Fibroblast of lung (primary cell): ENCODE measurements at places on chromosomes 7 and 10. TPM values are rescaled to one million over a fixed set of nuclear protein-coding genes. Genes with fewer than 3 reads are reported as not detected.

GRCh38 chr10:30210296-30210695 is 138.8 kb downstream of the MTPAP start:
- no peaks in the 10 kb centered on the region for H3K36me3 ChIP-seq
- no peak overlapping the region for H3K27ac ChIP-seq
- no peak for DNase-seq
- H3K4me1 ChIP-seq: no peaks in the 10 kb centered on the region

GRCh38 chr7:2807460-2807844 is 36.7 kb downstream of the GNA12 start:
- DNase-seq: peak; percentile 36
- no peak overlapping the region for H3K4me3 ChIP-seq
- H3K27ac ChIP-seq: no peak overlapping the region
- peaks cover 28% of the 10 kb centered on the region for H3K4me1 ChIP-seq

- no peaks in the 10 kb centered on the region for H3K27me3 ChIP-seq
- H3K4me1 ChIP-seq: no peaks in the 10 kb centered on the region
- H3K4me3 ChIP-seq: no peak overlapping the region
These were observed 31.7 kb downstream of the GPR22 start for GRCh38 chr7:107501593-107501992.

GRCh38 chr7:127718340-127718679 is 66.3 kb downstream of the SND1 start:
- H3K4me3 ChIP-seq: no peak overlapping the region
- H3K36me3 ChIP-seq: peaks cover 13% of the 10 kb centered on the region
- no peak overlapping the region for H3K27ac ChIP-seq
- DNase-seq: no peak
- H3K27me3 ChIP-seq: no peaks in the 10 kb centered on the region

GRCh38 chr10:101889256-101890210 is 45.9 kb upstream of the KCNIP2 start:
- no peak overlapping the region for H3K27ac ChIP-seq
- peak; percentile 87 for DNase-seq
- no peak overlapping the region for H3K4me3 ChIP-seq
- no peaks in the 10 kb centered on the region for H3K36me3 ChIP-seq
- no peaks in the 10 kb centered on the region for H3K4me1 ChIP-seq

DNA sequence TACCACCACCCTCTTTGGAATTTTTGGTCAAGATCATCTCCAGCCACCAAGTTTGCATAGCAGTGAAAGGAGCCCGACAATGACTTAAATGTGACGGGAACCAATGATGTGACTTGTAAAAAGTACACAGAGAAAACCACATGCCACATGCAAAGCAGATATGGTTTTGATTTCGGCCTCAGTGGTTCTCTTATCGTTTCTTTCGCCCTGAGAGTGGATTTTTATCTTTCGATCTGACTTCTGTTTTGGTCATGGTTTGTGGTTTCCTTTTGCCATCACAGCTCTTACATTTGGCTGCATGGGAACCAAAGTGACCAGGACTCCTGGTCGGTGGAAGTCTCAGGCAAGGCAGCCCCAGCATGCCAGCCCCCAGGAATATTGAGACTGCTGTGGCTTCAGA is 31.5 kb downstream of the TCF7L2 start:
- no peak overlapping the region for H3K27ac ChIP-seq
- no peak overlapping the region for H3K4me3 ChIP-seq
- DNase-seq: peak; percentile 65
- H3K27me3 ChIP-seq: no peaks in the 10 kb centered on the region
- peaks cover 2% of the 10 kb centered on the region for H3K4me1 ChIP-seq
- H3K36me3 ChIP-seq: peaks cover 2% of the 10 kb centered on the region

- peaks cover 2% of the 10 kb centered on the region for H3K27me3 ChIP-seq
- H3K4me1 ChIP-seq: no peaks in the 10 kb centered on the region
- DNase-seq: no peak
- H3K36me3 ChIP-seq: no peaks in the 10 kb centered on the region
- H3K4me3 ChIP-seq: no peak overlapping the region
These were observed 3.3 kb downstream of the IL2RA start for GRCh38 chr10:6058682-6059475.

- H3K4me3 ChIP-seq: peak overlapping the region; percentile 53
- H3K36me3 ChIP-seq: no peaks in the 10 kb centered on the region
- no peak for DNase-seq
- H3K4me1 ChIP-seq: no peaks in the 10 kb centered on the region
These were observed 1.2 kb downstream of the BMI1 start for GRCh38 chr10:22321924-22322640.

DNA sequence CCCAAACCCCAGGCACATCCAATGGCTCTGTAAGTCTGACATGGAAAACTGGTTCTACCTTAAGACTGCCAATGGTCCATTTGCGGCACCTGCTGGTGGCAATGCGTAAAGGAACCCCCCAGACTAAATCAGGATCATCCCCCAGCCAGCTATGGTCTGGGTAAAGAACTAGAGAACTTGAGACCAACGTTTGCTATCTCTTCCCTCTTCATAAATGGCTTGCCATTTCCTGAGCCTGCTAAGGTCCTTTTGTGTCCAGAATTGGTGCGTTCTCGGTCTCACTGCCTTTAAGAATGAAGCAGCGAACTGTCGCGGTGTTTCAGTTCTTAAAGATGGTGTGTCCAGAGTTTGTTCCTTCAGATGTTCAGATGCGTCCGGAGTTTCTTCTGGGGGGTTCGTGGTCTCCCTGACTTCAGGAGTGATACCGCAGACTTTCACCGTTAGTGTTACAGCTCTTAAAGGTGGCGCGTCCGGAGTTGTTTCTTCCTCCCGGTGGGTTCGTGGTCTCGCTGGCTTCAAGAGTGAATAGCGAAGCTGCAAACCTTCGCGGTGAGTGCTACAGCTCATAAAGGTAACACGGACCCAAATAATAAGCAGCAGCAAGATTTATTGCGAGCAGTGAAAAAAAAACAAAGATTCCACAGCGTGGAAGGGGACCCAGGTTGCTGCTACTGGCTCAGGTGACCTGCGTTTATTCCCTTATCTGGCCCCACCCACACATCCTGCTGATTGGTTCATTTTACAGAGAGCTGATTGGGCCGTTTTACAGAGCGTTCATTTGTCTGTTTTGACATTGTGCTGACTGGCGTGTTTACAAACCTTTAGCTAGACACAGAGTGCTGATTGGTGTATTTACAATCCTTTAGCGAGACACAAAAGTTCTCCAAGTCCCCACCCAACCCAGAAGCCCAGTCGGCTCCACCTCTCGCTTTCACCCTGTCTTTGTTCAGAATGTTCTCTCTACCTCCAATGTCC is 95.4 kb downstream of the ELMO1 start:
- no peaks in the 10 kb centered on the region for H3K27me3 ChIP-seq
- H3K4me1 ChIP-seq: no peaks in the 10 kb centered on the region
- no peaks in the 10 kb centered on the region for H3K36me3 ChIP-seq
- H3K27ac ChIP-seq: no peak overlapping the region

DNA sequence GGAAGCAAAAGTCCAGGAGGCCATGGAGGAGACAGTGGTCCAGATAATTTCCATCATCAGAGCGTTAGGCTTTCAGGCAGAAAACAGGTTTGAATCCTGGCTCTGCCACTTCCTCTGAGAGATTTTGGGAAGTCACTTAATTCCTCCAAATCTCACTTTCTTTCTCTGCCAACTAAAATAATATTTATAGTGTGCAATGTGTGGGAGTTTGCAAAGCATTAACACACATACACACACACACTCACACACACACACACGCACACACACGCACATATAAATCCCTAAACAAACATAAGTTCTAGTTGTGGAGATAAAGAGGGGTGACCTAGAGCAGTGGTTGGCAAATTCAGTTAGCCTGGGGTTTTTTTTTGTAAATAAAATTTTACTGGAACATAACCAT is 84.8 kb downstream of the TRIL start:
- no peak overlapping the region for H3K4me3 ChIP-seq
- H3K4me1 ChIP-seq: no peaks in the 10 kb centered on the region
- H3K36me3 ChIP-seq: no peaks in the 10 kb centered on the region
- H3K27ac ChIP-seq: no peak overlapping the region
- no peak for DNase-seq

DNA sequence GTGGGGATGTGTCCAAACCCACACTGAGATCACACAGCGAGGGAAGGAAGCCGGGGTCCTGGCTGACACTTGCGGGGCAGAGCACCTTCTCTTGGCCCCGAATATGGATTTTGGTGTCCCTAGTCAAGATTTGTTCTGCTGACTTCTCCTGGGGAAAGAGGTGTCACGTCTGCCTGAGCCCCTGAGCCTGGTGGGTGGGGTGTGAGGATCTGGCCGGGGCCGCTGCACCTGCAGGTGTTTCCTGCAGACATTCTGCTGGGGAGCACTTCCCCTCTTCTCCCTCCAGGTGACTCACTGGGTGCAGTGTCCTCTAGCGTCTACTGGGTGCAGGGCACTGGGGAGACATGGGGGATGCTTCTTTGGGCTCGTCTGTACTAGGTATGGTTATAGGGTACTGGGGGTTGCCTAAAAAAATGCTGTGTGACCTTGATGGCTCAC is 99.2 kb downstream of the GRK5 start:
- H3K36me3 ChIP-seq: no peaks in the 10 kb centered on the region
- H3K4me3 ChIP-seq: no peak overlapping the region
- H3K4me1 ChIP-seq: peaks cover 10% of the 10 kb centered on the region
- H3K27me3 ChIP-seq: no peaks in the 10 kb centered on the region
- DNase-seq: no peak
- no peak overlapping the region for H3K27ac ChIP-seq

DNA sequence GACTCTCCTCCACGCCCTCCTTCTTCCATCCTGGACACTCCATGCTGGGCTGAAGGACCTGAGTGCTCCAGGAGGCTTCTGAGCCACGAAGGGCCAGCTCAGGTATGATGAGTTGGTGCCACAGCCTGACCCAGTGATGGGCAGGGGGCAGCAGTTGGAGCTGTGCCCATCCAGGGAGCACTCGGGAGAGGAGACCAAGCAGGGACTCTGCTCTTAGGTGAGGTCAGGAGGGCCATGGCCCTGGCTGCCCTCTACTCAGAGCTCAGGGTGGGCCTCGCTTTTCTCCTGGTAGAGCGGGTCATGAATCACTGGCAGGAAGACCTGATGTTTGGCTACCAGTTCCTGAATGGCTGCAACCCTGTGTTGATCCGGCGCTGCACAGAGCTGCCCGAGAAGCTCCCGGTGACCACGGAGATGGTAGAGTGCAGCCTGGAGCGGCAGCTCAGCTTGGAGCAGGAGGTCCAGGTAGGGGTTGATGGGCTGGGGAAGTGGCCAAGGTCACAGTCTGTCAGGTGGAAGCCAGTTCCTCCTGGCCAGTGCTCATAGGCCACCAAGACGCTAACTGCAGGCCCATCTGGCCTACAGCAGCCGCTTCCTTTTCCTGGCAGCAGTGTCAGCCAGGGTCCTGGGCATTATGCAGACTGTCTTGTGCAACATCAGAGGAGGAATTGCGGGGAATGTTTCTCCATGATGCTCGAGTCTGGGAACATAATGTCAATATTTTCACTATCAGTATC is 50.8 kb downstream of the ALOX5 start:
- no peaks in the 10 kb centered on the region for H3K4me1 ChIP-seq
- DNase-seq: no peak
- no peak overlapping the region for H3K4me3 ChIP-seq
- peaks cover 22% of the 10 kb centered on the region for H3K27me3 ChIP-seq

DNA sequence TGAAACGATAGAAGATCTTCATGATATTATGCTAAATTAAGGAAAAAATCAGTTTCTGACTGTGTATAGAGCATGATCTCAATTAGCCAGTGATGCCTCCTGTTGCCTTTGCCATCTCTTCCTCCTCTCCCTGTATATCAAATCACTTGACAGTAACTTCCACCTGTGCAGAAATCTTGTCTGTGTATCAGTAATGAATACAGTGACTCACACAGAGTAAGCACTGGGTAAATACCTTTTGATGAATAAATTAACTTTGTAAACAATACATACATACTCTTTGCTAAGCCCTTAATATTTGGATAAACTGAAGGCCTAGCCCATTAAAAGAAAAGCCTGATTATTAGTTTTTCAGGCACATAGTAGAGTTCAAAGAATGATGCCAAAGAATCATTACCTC is 610.6 kb upstream of the NRP1 start:
- no peak overlapping the region for H3K27ac ChIP-seq
- H3K27me3 ChIP-seq: no peaks in the 10 kb centered on the region
- DNase-seq: no peak
- no peak overlapping the region for H3K4me3 ChIP-seq
- H3K36me3 ChIP-seq: no peaks in the 10 kb centered on the region

GRCh38 chr7:138167869-138168296 is 91.6 kb downstream of the AKR1D1 start:
- H3K4me1 ChIP-seq: no peaks in the 10 kb centered on the region
- H3K4me3 ChIP-seq: no peak overlapping the region
- no peaks in the 10 kb centered on the region for H3K36me3 ChIP-seq
- H3K27ac ChIP-seq: no peak overlapping the region
- no peak for DNase-seq

GRCh38 chr10:65017523-65017922 is 1496.3 kb downstream of the REEP3 start:
- DNase-seq: no peak
- no peak overlapping the region for H3K27ac ChIP-seq
- H3K36me3 ChIP-seq: no peaks in the 10 kb centered on the region
- H3K27me3 ChIP-seq: no peaks in the 10 kb centered on the region

Gene CCDC172
- not detected in 2 replicates for total RNA-seq

Gene RNF32
- 2.6 and 2.8 TPM in 2 replicates for total RNA-seq

Gene ZNF425
- 4.6 and 5.4 TPM in 2 replicates for total RNA-seq

Gene MMD2
- not detected in 2 replicates for total RNA-seq

Gene LLCFC1
- not detected in 2 replicates for total RNA-seq

Gene TUBAL3
- not detected in 2 replicates for total RNA-seq

Gene LANCL2
- 4.4 and 8.9 TPM in 2 replicates for total RNA-seq

Gene SPDYE6
- not detected in 2 replicates for total RNA-seq
